RPMI7951 (cell line): ENCODE measurements at places on chromosomes 7 and 10.

GRCh38 chr10:28569506-28570159 lies 36.7 kb downstream of the WAC start:
- DNase-seq, result peak; percentile 31

- peak; percentile 95 for DNase-seq
Measured at GRCh38 chr7:92698237-92698841, 108.1 kb upstream of the FAM133B start.

GRCh38 chr10:77455561-77455960 lies 182.0 kb downstream of the KCNMA1 start:
- DNase-seq, result peak; percentile 26

DNA sequence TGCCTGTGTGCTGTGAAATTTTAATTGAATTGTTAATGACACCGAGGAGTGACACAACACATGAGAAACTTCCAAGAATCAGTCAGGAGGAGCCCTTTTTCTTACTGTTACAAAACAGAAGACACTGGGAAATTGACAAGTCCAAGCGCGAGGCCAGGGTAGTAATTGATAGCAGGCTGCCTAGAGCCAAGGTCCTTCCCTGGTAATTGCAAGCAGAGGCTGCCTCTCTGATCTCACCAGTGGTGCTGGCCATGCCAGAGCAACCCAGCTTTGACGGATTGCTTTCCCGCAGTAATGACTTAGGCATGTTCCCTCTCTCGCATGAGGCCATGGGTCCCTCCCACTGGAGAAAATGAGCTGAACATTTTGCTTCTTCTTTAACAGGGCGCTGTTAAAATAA lies 111.5 kb downstream of the LRMDA start:
- peak; percentile 58 for DNase-seq

- no peak for DNase-seq
Measured at GRCh38 chr10:11447586-11447985, 163.9 kb downstream of the USP6NL start.

DNA sequence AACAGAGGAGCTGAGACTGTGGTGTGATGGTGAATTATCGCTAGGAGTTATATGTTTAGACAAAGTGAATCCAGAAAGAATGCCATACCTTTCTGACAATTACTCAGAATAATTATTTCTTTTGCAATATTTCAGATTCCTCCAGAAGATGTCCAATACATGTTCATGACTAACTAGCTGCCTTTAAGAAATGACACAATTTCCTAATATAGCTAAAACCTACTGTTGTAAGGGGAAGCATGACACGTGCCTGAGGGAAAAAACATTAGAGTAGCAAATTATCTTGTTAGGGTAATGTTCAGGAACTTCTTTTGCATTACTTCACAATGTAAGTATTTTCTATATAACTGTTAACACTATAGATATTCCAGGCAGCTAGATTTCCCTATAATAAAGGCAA lies 150.3 kb downstream of the COL28A1 start:
- no peak for DNase-seq

- DNase-seq, result peak; percentile 40
Measured at GRCh38 chr7:112938863-112939573, 147.6 kb downstream of the GPR85 start.

DNA sequence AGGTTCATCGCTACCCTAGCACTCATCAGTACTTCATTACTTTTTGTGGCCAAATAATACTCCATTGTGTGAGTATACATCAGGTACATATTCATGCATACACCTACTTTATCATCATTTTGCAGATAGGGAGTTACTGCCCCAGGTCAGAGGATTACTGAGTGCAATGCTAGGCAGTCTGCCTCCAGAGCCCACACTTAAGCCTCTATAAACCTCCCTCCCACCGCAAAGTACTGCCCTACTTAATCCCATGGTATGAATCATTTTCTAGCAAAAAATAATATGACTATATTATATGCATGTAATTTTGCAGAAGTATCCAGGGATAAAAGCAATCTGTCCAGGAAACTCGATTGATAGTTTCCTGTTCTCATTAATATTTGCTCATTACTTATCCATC lies 194.3 kb downstream of the GRID1 start:
- no peak for DNase-seq

GRCh38 chr7:139886899-139887298 lies 57.8 kb downstream of the TBXAS1 start:
- no peak for DNase-seq

- DNase-seq, result peak; percentile 63
Measured at GRCh38 chr10:29540016-29540415, 94.8 kb downstream of the SVIL start.

DNA sequence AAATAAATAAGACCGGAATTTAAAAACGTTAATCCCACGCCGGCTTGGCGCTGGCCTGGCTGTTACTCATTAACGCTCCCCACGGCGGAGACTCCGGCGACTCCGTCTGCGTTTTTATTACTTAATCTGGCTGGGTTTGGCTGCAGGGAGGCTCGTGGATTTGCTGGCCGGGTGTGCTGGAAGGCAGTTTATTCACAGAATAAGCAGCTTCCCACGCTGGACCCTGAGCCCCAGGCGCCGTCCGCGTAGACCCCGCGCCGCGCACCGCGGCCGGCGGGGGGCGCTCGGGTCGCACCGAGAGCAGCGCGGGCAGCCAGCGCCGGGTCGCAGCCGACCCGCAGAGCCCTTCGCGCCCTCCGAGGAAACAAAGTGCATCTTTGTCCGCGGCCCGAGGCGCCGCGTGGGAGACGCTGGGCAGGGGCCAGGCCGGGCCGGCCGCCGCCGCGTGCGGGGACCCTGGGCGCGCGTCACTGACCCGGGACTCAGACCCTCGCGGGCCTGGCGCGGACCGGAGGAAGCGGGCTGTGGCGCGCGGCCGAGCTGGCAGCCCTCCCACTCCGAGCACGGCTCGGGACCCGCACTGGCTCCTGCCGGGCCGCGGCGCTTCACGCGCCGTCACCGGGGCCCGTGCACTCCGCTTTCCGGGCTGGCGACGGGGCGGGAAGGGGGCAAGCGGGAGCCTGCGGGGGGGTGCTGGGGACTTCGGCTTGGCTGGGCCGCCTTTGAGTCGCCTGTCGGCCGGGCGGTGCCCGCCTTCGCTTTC lies 587 bp upstream of the GRK5 start:
- DNase-seq, result peak; percentile 58

DNA sequence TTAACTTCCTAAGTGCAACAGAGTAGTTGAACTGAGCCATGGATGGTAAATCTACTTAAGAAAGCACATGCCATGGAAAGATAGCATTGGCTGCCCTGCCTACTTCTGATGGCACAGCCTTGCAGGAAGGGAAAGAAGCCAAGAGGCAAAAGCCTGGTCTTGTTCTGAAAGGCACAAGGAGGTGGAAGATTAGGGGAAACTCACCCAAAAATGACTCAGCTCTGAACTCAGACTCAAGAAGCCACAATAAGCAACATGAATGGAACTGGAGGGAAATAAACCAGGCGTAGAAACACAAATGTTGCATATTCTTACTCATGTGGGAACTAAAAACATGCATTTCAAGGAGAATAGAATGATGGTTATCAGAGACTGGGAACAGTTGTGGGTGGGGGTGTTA lies 20.8 kb upstream of the ALOX5 start:
- DNase-seq, result peak; percentile 77

- DNase-seq, result peak; percentile 96
Measured at GRCh38 chr10:82826132-82826531, 951.1 kb downstream of the NRG3 start.

GRCh38 chr7:139431459-139431858 lies 52.0 kb downstream of the KLRG2 start:
- DNase-seq, result no peak

GRCh38 chr10:29430101-29430500 lies 141.2 kb downstream of the LYZL1 start:
- no peak for DNase-seq

DNA sequence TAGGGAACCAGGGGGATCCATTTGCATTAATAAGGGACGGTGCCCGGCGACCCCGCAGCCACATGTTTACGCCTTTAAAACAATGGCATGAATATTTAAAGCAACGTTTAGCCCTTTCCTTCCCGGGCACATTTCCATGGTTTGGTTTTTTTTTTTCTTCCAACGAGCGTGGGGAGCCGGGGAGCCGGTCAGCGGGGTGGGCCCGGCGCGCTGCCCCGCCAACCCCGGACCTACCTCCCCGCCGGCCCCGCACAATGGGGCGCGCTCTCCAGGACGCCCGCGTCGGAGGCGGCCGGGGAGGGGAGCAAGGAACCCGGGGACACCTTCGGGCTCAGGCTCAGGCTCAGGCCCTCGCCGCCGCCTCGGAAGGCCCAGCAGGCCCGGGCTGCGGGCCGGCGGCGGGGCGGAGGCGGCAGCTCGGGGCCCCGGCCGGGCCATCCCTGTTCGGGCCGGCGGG lies 1.0 kb downstream of the SEPHS1 start:
- no peak for DNase-seq

GRCh38 chr10:127854769-127855590 lies 37.8 kb downstream of the CLRN3 start:
- no peak for DNase-seq

- no peak for DNase-seq
Measured at GRCh38 chr7:11170863-11171568, 197.3 kb downstream of the PHF14 start.

GRCh38 chr10:110395350-110396283 lies 90.9 kb upstream of the SMNDC1 start:
- DNase-seq, result peak; percentile 89

GRCh38 chr7:83579740-83580139 lies 69.2 kb downstream of the SEMA3E start:
- peak; percentile 1 for DNase-seq

- DNase-seq, result no peak
Measured at GRCh38 chr7:116162992-116163391, 47.3 kb upstream of the TES start.

- no peak for DNase-seq
Measured at GRCh38 chr7:29839921-29840320, 33.6 kb downstream of the WIPF3 start.

GRCh38 chr7:136480901-136481300 lies 387.6 kb upstream of the CHRM2 start:
- DNase-seq, result no peak

GRCh38 chr7:13466874-13467547 lies 522.5 kb downstream of the ETV1 start:
- DNase-seq, result peak; percentile 17

DNA sequence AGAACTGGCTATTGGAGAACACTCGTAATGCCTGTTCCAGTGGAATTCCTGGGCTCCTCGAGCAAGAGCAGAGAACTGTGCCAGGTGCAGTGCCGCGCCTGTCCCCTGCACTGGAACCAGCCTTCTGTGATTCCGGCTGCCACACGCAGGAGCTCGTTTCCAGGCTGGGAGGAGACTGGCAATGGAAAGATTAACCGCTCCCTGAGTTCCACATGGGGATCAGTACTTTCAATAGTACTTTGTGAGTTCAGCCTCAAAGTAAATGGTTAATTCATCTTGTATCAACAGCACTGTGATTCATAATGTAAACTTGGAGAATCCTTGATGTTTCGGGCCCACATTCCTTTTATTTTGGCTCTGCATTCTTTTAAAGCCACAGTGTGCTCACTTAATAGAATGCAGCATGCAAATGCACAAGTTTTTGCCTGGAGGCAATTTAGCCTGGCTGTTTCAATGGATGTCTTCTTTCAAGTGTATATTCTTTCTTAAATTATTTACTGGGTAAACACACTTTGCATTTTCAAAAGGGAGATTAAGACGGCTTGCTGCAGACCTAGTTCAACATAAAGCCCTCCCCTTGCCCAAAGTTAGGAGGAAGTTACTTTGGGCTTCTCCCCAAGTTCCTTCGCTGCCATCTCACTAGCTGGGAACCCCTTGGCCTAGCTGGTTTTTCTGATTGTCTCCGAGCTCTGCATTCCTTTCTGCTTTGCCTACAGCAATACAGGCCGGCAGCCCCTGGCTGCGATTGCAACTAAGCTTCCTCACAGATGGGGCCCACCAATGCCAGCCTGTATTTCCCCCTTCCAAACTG lies 138.1 kb upstream of the TCF7L2 start:
- DNase-seq, result peak; percentile 96

DNA sequence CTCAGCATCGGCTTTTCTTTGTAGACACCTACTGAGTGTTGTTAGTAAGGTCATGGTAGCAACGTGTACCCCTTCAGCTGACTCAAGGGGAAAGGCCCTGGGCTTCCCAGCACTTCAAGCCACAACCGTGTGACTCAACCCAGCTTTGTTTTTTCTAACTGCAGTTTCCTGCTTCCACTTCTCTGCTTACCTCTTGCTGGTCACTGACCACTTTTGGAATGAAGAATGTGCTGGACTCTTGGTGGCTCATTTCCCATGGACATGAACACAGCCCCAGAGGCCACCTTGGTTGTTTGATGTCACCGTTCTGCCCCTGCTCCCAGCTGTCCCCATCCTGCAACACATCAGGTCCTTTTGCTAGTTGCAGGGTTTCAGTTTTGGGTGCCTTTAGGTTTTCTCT lies 69.5 kb upstream of the ZNF438 start:
- peak; percentile 94 for DNase-seq

GRCh38 chr10:50618624-50619023 lies 5.1 kb downstream of the SGMS1 start:
- DNase-seq, result no peak

DNA sequence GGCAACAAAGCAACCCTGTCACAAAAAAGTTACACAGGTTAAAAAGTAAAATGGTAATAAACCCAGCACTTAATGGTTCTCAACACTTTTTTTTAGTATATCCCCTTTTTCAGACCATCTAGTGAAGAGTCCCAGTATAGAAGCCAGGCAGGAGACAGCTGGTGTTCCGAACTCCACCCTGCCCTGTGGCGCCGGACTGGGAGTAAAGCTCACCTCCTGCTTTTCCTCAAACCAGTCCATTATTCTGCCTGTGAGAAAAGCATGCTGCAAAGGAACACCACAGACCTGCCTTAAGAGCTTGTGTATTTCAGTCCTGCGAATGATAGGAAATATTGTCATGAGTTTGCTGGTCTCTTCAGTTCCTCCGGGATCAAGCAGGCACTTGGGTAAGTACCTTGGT lies 81.0 kb downstream of the EZH2 start:
- DNase-seq, result no peak

DNA sequence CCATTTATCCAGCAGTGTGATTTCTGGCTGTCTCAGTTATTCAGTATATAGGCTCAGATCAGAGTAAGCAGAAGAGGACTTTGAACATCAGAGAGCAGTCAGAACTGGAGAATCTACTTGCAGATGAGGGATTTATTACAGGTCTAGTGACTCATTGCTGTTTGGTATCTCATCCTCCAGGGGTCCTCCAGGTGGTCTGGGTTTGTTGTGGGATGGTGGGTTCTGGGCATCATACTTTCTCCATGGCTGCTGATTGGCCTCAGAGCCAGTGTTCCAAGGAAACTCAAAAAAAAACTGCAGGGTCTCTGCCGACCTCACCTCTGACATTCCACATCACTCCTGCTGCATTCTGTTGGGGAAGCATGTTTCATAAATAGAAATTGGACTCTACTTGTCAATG lies 214.8 kb downstream of the CNTNAP2 start:
- no peak for DNase-seq

DNA sequence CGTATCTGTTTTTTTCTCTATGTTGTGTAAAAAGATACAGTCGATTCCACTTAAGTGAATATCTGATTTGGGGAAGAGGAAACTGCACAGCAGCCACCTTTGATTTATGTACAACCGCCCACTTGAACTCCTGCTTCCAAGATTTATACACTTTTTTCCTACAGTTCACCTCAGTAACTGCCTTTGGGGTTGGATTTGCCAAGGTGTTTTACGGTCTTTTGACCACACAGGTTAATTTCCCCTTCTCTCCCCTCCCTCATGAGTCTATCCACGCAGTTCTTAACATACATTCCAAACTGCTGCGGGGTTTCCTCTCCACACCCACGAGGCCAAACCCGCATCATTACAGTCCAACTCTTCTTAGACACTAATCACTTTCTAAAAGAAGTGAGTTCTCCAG lies 277.0 kb downstream of the USP6NL start:
- DNase-seq, result no peak

- DNase-seq, result no peak
Measured at GRCh38 chr10:28738200-28738599, 60.9 kb downstream of the BAMBI start.

- DNase-seq, result no peak
Measured at GRCh38 chr7:36600314-36600682, 124.0 kb downstream of the AOAH start.
